ENCODE measurements at places on chromosomes 4 and X.

- peak; percentile 80 for DNase-seq
Observed at GRCh38 chr4:986879-987623, at the start of gene IDUA. IDUA (plus strand) TSS chr4:987044; CDS start chr4:987085, 41 bp downstream.

- DNase-seq: no peak
Observed at GRCh38 chrX:9656277-9656676, 109.4 kb downstream of the GPR143 start.

DNA sequence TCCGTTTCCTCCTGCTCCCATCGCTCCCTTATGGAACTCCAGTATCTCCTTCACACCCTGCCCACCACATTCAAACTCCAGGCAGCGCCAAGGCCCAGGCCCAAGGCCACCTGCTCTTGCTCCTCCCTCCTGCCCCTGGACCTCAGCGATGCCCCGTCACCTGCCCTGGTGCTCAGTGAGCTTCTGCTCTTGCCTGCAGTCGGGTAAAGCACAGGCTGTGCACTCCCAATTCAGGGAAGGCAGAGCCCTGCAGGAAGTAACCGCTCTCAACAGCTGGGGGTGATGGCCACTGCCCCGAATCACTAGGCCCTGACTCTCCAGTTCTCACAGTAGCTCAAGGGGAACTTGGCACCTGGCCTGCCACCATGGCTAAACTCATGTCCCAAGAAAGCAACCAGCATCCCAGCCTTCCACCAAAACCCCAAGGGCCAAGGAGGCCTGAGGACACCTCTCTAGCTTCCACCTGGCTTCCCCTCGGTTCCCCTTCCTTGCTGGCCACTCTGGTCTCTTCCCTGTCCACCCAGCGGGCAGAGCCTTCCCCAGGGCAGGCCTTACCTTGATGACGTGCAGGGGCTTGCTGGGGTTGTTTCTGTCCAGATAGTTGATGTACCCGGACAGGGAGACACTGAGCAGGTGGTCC lies 29.3 kb downstream of the WDR1 start:
- no peak for DNase-seq

DNA sequence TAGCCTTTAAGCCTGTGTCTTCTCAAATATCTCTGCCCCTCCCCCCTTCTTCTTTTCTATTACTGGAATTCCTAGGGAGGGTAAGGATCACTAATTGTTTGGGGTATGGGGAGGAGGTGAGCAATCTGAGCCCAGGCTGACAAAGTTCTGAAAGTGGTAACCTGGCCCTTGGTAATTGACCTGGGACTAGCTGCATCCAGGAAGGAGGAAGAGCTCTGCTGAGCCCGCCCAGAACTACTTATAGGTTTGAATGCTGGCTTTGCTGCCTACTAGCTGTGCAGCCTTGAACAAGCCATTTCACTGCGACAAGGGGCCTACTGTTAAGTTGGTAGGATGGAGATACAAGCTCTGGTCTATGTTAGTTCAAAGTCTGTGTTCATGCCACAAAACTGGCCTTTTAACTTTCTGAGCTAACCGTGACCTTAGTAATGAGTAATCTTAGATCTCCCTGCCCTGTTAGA lies 37.8 kb downstream of the DGKK start:
- DNase-seq: no peak

GRCh38 chrX:2928583-2929434 lies at the start of gene ARSD:
ARSD (minus strand) TSS chrX:2929339; CDS start chrX:2929275, 64 bp downstream.
- DNase-seq: peak; percentile 12

- DNase-seq: no peak
Observed at GRCh38 chr4:90375081-90375480, 247.9 kb downstream of the CCSER1 start.

DNA sequence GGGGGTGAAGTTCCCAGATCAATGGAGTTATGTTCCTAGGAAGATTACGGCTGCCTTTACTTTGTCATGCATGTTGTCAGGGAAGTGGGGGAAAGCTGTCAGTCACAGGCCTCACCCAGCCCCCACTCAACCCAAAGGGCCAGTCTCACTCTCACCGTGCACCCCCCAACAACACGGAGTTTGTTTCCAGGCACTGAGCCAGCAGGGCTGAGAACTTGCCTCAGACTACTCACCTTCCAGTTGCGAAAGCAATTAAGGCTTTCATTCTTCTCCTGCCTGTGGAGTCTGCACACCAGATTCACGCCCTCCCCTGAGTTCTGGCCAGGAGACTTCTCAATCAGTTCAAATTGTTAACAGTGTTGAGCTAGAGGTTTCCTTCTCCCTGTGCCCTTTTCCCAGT lies 114.3 kb downstream of the SH3BGRL start:
- DNase-seq: no peak

GRCh38 chr4:179989975-179990374 lies 2253.2 kb upstream of the TENM3 start:
- no peak for DNase-seq

- no peak for DNase-seq
Observed at GRCh38 chr4:143390764-143391163, 54.1 kb downstream of the GAB1 start.

DNA sequence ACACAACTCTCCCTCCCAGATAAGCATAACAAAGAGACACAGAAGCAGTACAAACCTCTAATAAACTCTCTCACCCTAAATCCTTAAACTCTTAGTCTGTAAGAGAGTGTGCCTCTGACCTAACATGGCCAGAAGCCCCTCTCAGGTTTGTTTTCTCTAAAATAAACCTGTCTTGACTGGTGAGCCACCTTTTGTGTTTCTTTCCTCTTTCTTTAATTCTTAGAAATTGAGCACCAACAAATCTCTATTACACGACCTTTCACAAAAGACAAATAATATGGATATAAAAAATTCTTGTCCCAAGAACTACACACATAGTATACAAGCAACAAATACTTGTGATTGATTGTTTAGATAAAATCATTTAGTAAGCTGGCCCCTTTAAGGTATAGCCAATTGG lies 573.7 kb downstream of the EPHA5 start:
- DNase-seq: no peak

- peak; percentile 66 for DNase-seq
Observed at GRCh38 chrX:145821291-145821897, 3.8 kb downstream of the SLITRK2 start.

DNA sequence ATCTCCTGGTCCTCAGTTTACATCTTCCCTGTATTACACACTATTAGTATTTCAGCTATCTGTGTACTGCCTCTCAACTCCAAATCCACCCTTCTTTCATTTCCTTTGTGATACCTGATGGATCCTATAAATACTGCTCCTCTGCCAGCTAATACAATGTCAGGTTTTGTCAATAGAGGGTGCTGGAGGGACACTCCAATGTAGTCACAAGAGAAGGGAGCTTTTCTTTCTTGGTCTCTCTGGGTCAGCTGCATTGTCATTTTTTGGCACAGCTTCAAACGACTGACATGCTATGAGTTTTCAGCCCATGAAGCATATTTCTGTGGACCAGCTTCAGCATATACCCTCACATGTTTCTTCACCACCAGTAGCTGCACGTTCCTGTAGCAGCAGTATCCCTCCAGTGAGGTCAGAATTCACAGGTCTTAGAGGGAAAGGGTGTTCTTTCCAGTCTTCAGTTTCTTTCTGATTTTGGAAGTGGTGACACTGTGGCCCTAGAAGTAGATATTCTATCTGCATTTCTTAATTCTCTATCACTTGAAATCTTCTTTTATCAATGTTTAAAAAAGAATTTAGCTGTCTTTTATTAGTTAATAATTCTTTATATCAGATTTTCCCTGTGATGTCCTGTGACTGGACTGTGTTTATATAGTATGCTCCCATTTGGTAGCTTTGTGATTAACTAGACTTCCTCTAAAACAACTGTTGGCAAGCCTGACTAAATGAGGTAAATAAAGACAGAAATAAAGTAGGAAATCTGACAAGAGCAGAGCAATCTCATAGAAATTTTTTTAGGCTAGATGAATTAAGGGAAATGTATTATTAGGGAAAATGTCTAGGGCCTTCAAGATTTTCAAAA lies 60.6 kb downstream of the GABRA2 start:
- DNase-seq: peak; percentile 24

DNA sequence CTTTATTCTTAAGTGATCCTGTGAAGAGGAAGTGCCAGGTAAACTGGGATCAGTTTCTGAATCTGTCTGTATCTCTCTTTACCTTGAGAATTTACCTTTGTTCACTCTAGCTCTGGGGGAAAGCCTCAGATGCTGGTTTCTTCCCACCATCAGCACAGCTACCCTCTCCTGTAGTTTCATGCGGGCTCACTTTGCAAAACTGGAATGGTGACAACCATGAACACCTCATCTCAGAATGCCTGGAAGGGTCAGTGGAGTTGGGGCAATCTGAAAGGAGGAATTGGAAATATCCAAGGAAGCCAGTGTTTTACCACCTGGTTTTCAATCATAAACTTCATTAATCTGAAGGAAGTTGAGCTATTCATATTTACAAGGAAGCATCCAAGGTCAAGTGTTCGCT lies 30.8 kb upstream of the DCX start:
- no peak for DNase-seq

DNA sequence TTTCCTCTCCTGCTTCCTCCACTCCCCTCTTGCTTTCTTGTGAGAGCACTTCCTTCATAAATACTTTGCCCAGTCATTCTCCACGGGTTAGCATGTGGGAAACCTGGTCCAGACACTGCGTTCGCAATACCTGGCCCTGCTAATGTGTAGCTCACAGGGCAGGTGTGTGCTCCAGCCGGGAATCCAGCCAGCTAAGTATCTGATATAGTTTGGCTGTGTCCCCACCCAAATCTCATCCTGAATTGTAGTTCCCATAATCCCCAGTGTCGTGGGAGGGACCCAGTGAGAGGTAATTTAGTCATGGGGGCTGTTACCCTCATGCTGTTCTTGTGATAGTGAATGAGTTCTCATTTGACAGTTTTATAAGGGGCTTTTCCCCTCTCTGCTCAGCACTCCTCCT lies 32.2 kb upstream of the STX18 start:
- DNase-seq: no peak

- DNase-seq: no peak
Observed at GRCh38 chrX:118751950-118752783, 24.8 kb downstream of the IL13RA1 start.

- DNase-seq: no peak
Observed at GRCh38 chr4:48297256-48297846, 27.7 kb upstream of the TEC start.

- no peak for DNase-seq
Observed at GRCh38 chr4:141328560-141329173, 108.0 kb downstream of the ZNF330 start.

DNA sequence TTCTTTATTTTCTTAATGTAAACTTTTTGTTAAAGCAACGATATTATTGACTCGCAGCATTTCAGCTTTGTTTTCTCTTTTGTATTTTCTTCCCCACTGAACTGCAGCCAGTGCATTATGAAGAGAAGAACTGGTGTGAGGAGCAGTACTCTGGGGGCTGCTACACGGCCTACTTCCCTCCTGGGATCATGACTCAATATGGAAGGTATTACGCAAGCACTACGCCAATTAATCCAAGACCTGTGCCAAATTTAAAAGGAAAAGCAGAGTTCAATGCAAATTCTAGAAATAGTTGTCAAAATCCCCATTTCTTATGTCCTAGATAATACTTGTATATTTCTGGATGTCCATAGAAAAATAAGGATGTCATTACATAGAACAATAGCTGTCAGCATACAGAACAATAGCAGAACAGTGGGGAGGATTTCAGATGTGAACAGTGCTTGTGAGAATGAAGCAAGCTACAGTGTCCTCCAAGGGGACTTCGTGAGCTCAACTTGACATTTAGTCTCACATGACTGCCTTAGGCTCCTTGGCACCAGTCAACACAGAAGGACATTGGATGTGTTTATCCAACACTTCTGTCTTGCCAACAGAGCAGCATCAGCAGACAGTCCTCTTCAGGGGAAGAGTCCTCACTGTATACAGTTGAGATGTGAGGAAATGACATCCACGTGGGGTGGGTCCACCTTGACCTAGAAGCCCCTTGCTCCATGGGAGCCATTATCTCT lies 85.9 kb downstream of the MAOA start:
- no peak for DNase-seq

DNA sequence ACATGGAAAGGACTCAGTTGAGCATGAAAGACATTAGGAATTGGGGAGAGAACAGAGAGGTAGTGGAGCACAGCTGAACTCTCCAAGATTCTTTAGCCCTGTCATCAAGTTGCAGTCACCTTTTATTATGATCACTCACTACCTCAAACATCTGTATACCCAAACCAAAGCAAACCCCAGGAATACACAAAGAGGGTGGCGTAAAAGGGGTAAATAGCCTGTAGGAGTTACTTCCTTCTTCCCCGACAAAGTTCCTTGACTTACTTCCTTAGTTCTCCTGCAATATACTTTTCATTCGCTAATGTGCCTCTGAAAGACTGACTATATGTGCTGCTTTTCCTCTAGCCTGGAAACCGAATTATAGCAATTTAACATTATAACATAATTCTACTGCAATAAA lies 159.9 kb downstream of the SPRY1 start:
- no peak for DNase-seq

DNA sequence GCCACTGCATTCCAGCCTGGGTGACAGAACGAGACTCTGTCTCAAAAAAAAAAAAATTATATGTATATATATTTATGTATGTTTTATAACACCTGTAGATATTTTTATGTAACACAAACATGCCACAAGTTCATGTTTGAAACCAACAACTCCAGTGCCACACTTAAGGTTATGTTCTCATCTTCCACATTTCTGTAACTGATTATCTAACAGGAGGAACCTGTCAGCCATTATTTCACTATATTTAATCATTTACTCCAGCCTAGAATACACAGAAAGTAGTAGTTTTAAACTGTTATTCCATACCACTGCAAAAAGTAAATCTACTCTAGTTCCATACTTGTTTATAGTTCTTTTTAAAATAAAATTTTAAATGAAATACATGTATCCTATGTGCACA lies 32.3 kb downstream of the MCUB start:
- no peak for DNase-seq

DNA sequence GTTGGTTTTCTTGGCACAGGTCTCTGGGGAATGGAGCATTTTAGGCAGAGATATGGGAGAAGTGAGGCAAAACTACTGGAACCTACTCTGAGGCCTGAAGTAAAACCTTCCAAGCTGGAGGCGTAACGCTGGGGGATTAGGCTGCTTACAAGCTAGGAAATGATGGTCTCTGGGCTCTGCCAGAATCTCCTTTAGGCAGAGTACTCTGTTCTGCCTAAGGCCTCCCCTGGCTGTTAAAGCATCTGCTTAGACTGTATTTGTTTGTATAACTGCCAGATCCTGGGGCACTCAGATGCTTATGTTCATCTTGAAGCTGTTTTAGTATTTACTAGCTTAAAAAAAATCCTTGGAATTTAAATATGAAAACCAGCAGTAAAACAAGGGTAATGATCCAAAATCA lies 822.2 kb downstream of the RPA4 start:
- peak; percentile 1 for DNase-seq

DNA sequence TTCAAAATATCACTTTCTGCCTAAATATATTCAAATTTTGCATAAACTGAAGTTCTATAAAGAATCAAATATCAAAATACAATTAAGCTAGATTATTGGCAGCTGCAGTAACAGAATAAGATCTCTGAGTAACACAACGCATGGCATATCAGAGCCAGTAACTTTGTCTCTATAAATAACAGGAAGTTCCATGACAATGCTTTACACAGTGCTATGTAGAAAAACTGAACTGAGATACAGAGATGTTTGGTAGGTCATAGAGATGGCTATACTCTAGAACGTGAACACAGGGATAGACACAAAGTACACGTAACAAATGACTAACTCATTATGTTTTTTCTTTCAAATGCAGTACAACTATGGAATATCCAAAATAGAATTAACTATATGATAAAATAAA lies 18.2 kb downstream of the UBE2D3 start:
- DNase-seq: no peak

- no peak for DNase-seq
Observed at GRCh38 chr4:57020467-57021101, 41.9 kb downstream of the POLR2B start.
